ENCODE measurements at places on chromosomes 16 and 17.

GRCh38 chr17:2551493-2551892 lies 39.8 kb upstream of the METTL16 start:
- no peak for DNase-seq

GRCh38 chr16:71564335-71564967 lies 12.4 kb downstream of the TAT start:
- no peak for DNase-seq

DNA sequence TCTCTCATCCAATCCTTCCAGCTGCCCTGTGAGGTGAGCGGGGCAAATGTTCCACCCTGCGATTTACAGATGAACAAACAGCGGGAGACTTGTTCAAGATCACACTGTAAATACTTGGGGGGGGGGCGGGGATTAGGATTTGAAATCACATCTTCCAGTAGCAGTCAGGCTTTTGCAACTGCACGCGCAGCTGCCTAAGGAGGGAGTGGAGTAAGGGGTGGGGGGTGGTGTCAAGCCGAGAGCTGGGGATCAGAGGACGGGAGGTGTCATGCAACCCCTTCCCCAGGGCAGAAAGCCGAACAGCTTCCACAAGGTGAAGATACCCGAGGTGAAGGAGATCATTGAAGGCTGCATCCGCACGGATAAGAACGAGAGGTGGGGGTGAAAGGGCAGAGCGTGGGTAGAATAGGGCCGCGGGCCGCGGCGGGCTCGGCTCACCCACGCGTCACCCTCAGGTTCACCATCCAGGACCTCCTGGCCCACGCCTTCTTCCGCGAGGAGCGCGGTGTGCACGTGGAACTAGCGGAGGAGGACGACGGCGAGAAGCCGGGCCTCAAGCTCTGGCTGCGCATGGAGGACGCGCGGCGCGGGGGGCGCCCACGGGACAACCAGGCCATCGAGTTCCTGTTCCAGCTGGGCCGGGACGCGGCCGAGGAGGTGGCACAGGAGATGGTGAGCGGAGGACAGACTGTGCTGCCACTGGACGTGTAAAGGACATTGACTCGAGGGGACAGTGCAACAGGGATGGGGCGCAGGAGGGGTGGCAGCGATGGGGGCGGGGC lies 4.6 kb downstream of the WNK4 start:
- DNase-seq = no peak

GRCh38 chr16:10983159-10983558 lies 38.8 kb downstream of the CLEC16A start:
- DNase-seq = peak; percentile 28

GRCh38 chr17:409308-409847 lies 56.8 kb upstream of the RPH3AL start:
- DNase-seq = no peak

DNA sequence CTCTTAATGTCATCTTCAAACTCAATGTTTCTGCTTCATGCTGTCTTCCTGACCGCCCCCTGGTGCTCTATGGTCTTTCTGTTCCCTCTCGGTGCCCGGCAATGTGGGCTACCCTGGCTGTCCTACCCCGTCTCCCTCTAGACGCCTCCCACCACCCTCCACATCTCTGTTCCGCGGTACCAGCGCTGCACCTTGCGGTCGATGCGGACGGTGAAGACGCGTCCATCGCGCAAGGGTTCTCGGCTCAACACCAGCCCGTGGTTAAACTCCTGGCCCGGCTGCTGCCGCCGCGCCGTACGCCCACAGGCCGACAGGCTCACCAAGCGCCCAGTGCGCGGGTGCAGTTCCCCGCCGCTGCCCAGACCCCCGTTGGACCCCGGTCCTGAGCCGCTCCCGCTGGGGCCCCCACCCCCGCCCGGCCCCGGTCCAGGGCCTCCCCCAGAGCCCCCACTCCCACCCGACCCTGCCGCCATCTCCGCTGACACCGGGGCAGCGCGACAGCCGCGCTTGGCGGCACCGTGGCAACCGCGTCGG lies at the start of gene NEURL4:
TSS of gene NEURL4 (minus strand) at position 496 of the 534 bp plus-strand sequence. CDS start at position 473, 23 bp downstream.
- DNase-seq = no peak

- DNase-seq = no peak
These were observed 177.7 kb upstream of the CIBAR2 start for GRCh38 chr16:85289760-85290625.

DNA sequence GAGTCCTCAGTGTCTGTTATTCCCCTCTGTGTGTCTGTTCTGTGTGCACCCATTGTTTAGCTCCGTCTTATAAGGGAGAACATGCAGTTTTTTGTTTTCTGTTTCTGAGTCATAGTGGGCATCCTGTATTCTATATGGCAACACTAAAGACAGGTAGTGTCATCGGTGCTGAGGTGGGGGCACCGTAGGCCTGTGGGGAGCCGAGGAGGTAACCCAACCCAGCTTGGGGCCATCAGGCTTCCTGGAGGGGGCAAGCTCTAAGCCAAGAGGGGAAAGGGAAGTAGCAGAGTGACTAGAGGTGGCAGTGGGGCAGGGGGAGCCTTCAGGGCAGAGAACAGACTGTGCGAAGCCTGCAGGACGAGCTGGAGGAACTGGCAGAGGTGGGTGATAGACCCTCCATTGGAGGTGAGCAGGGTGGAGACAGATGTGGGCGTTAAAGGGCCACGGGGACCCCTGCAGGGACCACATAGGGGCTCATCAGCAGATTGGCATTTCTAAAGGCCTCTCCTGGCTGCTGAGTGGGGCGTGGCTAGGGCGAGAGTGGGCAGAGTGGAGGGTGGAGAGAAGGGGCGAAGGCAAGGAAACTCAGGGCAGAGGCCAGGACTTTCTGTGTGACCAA lies 36.5 kb downstream of the CPNE2 start:
- no peak for DNase-seq

DNA sequence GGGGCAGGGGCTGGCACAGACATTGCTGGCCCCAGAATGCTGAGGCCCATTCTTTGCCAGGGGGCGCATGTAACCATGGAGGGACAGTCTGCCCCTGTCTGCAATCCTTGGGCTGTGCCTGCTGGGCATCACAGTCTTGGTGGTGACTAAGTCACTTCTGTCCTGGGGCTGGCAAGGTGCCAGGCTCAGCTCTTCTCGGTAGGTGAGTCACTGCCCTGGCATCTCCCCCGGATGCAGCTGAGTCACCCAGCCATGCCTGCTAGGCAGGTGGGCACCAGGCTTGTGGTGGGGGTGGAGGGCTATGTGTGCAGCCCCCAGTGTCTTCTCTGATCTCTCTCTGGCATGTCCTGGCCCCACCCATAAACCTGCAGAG lies 5.6 kb downstream of the RARA start:
- no peak for DNase-seq

GRCh38 chr17:17633310-17633709 lies 41.8 kb upstream of the PEMT start:
- no peak for DNase-seq

DNA sequence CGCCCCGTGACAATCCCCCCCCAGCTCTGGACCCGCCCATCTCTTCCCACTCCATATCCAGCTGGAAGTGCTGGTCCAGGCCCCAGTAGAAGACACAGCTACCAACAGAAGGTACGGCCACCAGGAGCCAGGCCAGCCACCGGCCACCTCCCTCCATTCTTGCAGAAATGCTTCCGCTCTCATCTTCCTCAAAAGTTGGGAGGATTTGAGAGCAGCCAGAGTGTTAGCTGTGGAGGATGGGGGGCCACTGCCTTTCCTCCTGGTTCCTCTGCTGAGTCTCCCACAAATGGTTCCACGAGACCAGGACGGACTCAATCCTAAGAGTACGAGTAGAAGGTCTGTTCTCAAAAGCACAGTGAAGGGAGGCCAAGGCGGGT lies 78.3 kb downstream of the GAS7 start:
- DNase-seq = no peak

- DNase-seq = no peak
These were observed 12.4 kb downstream of the NMT1 start for GRCh38 chr17:45073414-45074070.

DNA sequence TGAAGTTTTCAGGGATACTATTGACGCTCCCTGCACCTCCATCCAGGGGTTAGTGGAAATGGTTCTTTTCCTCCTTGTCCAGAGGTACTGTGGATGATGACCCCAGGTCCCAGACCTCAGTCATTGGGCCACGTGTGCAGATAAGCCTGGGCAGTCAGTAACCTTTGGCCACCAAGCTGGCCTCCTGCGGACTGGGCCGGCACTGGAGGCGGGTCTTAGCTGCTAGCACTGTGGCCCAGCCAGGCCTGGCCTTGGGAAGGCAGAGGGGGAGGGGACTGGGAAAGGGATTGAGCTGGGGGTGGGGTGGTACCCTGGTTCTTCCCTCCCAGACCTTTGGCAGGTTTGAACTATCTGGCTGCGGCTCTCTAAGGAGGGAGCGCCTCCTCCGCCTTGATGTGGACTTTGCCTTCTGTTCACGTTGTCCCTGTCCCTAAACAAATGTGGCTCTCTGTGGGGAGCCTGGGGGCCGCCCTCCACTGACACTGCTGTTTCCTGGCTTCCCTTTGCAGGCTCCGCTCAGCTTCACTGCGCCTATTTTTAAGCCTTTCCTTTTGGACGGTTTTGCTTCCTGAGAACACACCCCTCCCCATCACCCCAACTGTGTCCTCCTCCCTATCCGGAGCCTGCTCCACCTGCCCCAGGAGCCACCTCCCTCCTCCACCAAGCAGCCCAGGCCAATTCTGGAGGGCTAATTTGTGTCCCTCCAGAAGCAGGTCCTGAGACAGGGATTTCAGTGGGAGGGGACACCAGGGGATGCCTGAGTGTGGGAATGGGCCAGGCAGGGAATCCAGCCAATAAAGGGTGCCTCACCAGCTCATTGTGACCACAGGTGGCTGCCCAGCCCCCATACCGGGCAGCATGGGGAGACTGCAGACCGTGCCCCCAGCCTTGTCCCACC lies 251.9 kb downstream of the SEC14L1 start:
- DNase-seq = peak; percentile 19

- no peak for DNase-seq
These were observed 80.3 kb downstream of the MRTFB start for GRCh38 chr16:14151256-14152030.

- no peak for DNase-seq
These were observed 9.5 kb upstream of the KSR1 start for GRCh38 chr17:27446569-27447301.

DNA sequence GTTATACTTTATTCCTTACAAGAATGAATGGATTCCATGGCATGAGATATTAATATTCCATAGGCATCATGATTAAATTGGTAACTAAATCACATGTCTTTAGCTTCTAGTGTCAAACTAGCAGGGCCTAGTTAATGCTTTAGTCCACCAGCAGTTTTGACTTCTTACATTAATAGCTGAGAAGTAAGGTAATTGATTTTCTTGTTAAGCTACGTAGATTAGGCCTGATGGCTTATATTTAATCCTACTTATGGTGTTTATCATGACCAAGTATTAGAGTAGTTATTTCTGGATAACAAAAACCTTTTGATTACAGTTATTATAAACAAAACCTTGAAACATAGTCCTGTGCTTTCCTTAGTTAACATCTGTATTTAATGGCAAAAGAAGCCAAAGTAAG lies 184.5 kb downstream of the TANC2 start:
- no peak for DNase-seq

GRCh38 chr16:86605950-86606349 lies 27.6 kb downstream of the FOXL1 start:
- DNase-seq = no peak

GRCh38 chr17:73201215-73202069 lies 8.6 kb downstream of the COG1 start:
- no peak for DNase-seq

DNA sequence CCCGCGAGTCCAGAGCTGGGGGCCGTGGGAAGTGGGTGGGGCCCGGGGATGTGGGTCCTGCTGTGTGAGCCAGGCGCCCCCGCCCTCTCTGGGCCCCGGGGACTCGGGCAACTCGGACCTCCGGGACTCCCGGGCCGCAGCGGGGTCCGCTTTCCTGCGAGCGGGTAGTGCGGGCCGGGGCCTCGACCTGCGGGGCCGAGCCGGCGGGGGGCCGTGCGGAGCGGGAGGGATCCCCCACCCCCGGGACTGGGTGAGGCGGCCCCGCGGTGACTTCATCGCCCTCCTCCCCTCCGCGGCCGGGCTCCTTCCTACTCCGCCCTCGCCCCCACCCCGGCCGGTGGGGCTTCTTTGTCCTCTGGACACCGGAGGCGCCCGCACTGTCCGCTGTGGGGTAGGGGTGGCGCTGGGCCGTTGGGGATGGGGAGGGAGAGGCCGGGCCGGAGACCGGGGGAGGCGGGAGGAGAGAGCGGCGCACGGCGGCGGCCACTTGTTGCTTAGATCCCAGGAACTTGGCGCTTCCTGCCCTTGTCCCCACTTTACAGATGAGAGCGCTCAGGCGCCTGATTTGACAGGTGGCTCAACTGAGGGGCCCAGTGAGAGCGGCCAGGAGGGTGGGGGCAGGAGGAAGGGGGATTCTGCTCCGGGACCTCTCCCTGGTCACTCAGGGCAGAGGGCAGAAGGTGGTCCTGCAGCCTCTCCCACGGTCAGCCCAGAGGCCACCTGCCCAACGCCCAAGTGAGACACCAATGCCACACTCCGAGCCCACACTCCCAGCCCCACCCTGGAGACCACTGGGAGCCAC lies 874 bp downstream of the CMTM3 start:
- no peak for DNase-seq

DNA sequence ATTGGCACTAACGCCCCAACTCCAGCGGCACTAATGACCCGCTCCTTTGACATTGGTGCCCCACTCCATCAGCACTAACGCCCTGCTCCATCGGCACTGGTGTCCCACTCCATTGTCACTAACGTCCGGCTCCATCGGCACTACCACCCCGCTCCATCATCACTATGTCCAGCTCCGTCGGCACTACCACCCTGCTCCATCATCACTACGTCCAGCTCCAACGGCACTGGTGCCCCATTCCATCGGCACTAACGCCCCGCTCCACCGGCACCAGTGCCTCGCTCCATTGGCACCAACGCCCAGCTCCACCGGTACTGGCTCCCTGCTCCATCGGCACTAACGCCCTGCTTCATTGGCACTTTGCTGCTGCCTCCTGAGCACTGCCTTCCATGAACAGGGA lies 7.5 kb downstream of the ZNF213 start:
- no peak for DNase-seq

GRCh38 chr16:10675216-10675615 lies 19.5 kb downstream of the TEKT5 start:
- peak; percentile 84 for DNase-seq

DNA sequence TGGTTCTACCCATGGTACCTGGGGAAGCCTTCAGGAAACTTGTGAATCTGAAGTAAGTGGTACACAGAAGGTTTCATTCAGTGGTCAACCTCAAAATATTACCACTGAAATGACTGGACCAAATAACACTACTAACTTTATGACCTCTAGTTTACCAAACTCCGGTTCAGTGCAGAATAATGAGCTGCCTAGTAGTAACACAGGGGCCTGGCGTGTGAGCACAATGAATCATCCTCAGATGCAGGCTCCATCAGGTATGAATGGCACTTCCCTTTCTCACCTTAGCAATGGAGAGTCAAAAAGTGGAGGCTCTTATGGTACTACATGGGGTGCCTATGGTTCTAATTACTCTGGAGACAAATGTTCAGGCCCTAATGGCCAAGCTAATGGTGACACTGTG lies 55.9 kb upstream of the SLC5A11 start:
- no peak for DNase-seq

- no peak for DNase-seq
These were observed 322.8 kb upstream of the ASIC2 start for GRCh38 chr17:33615861-33616260.

- DNase-seq = no peak
These were observed 15.7 kb upstream of the ABCC3 start for GRCh38 chr17:50618941-50619340.
